Activated CD4-positive, alpha-beta T cell treated with anti-CD3 and anti-CD28 coated beads, Interleukin-2, amount 10 ng/mL, durations not matched to agents 7 days and 5 days (primary cell): ENCODE measurements at places on chromosomes 12 and 14. TPM values are rescaled to one million over a fixed set of nuclear protein-coding genes. Genes with fewer than 3 reads are reported as not detected.

Gene CLEC12A
- total RNA-seq = 0.83 TPM

Gene PCK2
- total RNA-seq = 57.4 TPM

DNA sequence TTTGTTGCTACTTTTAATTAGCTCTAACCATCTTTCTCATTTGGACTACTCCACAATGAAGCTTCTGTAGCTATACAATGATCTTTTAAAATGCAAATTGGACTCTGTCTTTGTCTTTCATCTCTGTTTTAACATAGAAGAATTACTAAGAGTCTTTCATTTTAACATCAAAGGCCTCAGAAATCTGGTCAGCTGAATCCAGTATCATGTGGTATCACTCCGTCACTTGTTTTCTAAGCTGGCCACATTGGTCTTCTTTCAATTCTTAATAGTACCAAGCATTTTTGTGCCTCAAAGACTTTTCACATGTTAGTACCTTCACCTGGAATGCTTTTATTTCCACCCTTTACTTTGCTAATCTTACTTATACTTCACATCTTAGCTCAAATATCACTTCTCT lies 95.5 kb upstream of the SLC16A7 start:
- H3K4me1 ChIP-seq = peaks cover 13% of the 10 kb centered on the region
- no peak overlapping the region for H3K4me3 ChIP-seq
- no peaks in the 10 kb centered on the region for H3K36me3 ChIP-seq
- H3K27ac ChIP-seq = no peak overlapping the region

- H3K27me3 ChIP-seq = no peaks in the 10 kb centered on the region
- peak; percentile 73 for DNase-seq
- peaks cover 68% of the 10 kb centered on the region for H3K36me3 ChIP-seq
- no peak overlapping the region for H3K27ac ChIP-seq
- no peak overlapping the region for H3K4me3 ChIP-seq
Observed at GRCh38 chr12:6563448-6564050, 4.5 kb downstream of the NOP2 start.

DNA sequence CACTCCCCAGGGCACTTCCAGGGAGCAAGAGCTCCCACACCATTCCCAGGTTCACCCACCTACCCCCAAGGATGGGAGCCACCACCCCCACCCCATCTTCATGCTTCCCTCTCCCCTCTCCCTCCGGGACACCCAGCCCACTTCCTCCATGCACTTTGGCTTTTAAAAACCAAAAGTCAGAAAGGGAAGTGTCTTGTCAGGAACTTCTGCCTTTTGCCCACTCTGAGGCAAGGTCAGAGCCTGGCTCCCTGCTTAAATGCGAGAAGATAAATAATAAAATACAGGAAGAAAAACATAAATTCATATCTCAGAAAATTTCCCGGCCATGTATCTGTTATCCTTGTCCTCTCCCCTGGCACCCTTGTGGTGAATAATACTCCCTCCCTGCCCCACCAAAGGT lies 81.6 kb downstream of the PTGER2 start:
- H3K27ac ChIP-seq = no peak overlapping the region
- no peak overlapping the region for H3K4me3 ChIP-seq
- DNase-seq = no peak
- H3K4me1 ChIP-seq = peaks cover 35% of the 10 kb centered on the region

Gene ENDOU
- not detected for total RNA-seq

DNA sequence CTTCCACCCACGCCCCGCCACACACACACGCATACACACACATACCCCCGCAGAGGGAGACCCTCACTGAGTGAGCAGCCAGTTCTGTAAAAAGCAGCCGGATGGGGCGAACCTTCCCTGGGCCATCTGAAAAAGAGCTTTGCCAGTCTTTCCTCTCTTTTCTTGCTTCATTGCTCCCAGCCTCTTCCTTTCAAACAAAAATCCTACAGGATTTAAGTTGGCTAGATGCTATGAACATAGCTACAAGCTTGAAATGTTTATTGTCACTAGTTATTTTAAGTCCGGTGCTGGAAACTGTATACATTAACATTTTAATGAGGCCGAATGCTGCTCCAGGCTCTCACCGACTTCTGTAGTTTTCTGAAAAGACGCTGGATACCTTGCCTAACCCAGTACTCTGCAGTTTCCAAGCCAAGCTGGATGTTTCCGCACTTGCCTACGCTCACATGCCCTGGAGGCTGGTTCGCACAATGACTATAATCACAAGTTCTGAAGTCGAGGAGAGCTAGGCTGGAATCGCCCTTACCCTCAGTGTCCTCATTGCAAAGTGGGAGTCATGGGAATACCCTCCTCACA lies 39.2 kb downstream of the LTBP2 start:
- H3K36me3 ChIP-seq = no peaks in the 10 kb centered on the region
- no peak for DNase-seq
- peaks cover 32% of the 10 kb centered on the region for H3K4me1 ChIP-seq
- H3K27ac ChIP-seq = no peak overlapping the region

Gene KRT78
- total RNA-seq = not detected

Gene BCL2L14
- total RNA-seq = 6.5 TPM

DNA sequence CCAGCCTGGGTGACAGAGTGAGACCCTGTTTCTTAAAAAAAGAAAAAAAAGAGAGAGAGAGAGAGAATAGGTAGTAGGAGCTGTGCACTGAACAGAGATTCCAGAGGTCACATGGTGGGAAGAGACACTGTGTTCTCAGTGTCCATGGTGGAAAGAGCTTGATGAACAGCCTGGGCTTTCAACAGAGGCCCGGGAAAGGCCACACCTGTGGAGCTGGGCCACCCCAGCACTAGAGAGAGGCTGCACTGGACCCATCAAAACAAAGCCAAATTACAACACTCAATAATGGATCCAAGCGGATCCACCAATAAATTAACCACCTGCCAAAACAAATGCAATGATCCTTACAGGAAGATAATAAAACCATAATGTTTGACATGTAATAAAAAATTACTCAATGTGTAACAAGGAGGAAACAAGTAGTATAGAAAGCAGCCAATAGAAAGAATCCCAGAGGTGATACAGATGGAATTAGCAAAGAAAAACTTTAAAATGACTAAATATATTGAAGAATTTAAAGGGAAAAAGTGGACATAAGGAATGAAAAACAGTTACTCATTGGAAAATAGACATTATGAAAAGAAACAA lies 44.8 kb upstream of the BCL2L14 start:
- H3K4me1 ChIP-seq = peaks cover 39% of the 10 kb centered on the region
- H3K27ac ChIP-seq = peak overlapping the region; percentile 89
- H3K4me3 ChIP-seq = no peak overlapping the region
- no peak for DNase-seq

GRCh38 chr14:88130057-88130432 lies 125.1 kb downstream of the GPR65 start:
- H3K4me1 ChIP-seq = peaks cover 13% of the 10 kb centered on the region
- H3K4me3 ChIP-seq = no peak overlapping the region
- DNase-seq = no peak
- no peaks in the 10 kb centered on the region for H3K36me3 ChIP-seq

DNA sequence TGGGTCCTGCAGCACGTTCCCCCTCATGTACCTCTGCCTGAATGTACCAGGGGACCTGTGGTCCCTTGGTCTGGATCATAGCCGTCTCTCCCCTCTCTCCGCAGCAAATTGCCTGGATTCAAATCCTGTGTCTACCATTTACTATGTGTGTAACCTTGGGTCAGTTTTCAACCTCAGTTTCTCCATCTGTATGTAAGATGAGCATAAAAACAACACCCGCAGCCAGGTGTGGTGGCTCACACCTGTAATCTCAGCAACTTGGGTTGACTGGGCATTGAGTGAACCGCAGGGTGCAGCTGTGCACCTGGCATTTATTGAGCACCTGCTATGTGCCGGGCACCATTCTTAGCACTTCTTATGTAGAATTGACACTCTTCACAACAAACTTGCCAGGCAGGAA lies 14.1 kb downstream of the CYP46A1 start:
- no peaks in the 10 kb centered on the region for H3K36me3 ChIP-seq
- no peak overlapping the region for H3K4me3 ChIP-seq
- no peak overlapping the region for H3K27ac ChIP-seq
- DNase-seq = no peak

GRCh38 chr14:64098120-64098519 lies 196.1 kb downstream of the ESR2 start:
- no peak overlapping the region for H3K27ac ChIP-seq
- DNase-seq = no peak
- H3K27me3 ChIP-seq = no peaks in the 10 kb centered on the region
- H3K36me3 ChIP-seq = peaks cover 62% of the 10 kb centered on the region
- no peak overlapping the region for H3K4me3 ChIP-seq

- peak overlapping the region; percentile 20 for H3K27ac ChIP-seq
- peaks cover 51% of the 10 kb centered on the region for H3K4me1 ChIP-seq
- H3K27me3 ChIP-seq = no peaks in the 10 kb centered on the region
- DNase-seq = no peak
Observed at GRCh38 chr12:104565606-104566243, 109.0 kb downstream of the CHST11 start.

DNA sequence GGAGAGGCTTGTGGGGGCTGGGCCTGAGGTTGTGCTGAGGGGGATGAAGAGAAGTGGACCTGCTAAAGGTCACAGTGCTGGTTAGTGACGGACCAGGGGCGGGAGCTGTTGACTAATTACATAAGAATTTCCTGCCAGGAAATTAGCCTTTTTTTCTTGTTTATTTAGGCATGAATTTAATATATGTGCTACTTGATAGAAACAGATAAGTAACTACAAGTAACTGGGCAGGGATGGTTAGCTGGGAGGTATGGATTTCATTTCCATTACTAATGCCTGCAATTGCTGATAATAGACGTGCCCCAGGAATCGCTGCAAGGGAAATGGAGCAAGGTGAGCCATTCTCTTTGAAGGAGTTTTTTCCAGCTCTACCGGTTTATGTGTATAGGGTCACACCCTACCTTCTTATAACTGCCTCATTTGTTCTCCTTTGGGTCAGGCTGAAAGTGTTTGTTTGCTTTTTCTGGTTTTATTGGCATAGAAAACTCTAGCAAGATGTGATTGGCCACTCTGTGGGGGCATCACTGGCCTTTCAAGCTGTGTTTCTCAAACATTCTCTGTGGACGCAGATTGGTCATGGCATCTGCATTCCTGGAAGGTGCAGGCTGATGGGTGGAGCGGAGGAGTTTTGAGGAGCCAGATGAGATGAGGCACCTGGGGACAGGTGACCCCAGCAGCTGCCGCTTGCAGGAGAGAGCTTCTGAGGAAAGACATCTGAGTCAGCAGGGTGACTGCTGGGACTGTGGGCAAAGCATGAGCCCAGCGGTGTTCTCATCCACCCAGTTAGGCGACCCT lies 19.0 kb upstream of the GPRC5A start:
- peaks cover 5% of the 10 kb centered on the region for H3K4me1 ChIP-seq
- H3K36me3 ChIP-seq = peaks cover 3% of the 10 kb centered on the region
- DNase-seq = no peak
- no peak overlapping the region for H3K4me3 ChIP-seq
- H3K27me3 ChIP-seq = no peaks in the 10 kb centered on the region

DNA sequence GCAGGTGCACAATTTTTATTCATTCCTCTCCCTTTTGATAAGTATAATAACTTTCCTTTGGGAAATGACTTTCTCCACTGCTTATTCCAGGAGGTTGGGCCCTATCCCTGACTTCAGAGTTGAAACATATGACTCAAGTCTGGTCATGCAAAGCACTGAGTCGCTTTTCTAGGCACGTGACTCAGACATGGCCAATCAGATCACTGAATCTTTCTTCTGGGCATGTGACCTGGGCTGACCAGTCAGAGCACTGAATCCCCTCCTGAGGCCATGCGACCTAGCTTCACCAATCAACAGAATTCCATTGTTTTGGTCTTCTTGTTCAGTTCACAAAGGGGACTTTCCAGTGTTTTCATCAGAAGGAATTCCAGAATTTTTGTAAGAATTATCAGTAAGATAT lies 377.1 kb upstream of the KITLG start:
- DNase-seq = no peak
- H3K27ac ChIP-seq = no peak overlapping the region
- no peaks in the 10 kb centered on the region for H3K36me3 ChIP-seq
- no peak overlapping the region for H3K4me3 ChIP-seq
- peaks cover 8% of the 10 kb centered on the region for H3K27me3 ChIP-seq
- H3K4me1 ChIP-seq = no peaks in the 10 kb centered on the region

- DNase-seq = no peak
- no peak overlapping the region for H3K27ac ChIP-seq
- peaks cover 18% of the 10 kb centered on the region for H3K4me1 ChIP-seq
- H3K4me3 ChIP-seq = no peak overlapping the region
Observed at GRCh38 chr12:123531091-123531490, 2.4 kb downstream of the RILPL1 start.

DNA sequence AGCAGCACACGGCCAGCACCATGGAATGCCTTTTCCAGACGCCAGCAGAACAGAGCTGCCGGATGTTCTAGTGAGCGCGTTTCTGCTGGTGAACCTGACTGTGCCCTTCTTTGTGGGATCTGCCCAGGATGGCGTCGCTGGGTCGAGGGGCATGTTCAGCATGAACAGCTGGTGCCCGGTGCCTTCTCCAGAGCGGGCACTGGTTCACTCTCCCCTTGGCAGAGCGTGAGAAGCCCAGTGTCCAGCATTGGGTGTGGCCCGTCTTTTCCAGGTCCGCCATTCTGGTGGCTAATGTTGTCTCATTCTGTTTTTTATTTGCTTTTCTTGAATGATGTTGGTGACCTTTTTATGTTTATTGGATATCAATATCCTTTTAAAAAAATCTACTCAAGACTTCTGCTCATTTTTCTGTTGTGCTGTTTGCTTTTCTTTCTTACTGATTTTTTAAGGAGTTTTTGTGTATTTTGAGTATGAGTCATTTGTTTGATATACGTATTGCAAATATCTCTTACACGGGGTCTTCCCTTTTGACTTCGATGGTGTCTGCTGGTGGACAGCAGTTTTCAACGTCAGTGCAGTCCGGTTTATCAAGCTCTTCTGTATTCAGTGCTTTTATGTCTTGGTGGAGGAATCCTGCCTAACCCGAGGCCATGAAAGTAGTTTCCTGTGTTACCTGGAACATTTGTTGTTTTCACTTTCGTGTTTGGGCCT lies 74.3 kb downstream of the ADGRD1 start:
- H3K4me3 ChIP-seq = no peak overlapping the region
- H3K27me3 ChIP-seq = no peaks in the 10 kb centered on the region
- no peak for DNase-seq
- no peaks in the 10 kb centered on the region for H3K36me3 ChIP-seq
- H3K4me1 ChIP-seq = no peaks in the 10 kb centered on the region
- H3K27ac ChIP-seq = no peak overlapping the region

DNA sequence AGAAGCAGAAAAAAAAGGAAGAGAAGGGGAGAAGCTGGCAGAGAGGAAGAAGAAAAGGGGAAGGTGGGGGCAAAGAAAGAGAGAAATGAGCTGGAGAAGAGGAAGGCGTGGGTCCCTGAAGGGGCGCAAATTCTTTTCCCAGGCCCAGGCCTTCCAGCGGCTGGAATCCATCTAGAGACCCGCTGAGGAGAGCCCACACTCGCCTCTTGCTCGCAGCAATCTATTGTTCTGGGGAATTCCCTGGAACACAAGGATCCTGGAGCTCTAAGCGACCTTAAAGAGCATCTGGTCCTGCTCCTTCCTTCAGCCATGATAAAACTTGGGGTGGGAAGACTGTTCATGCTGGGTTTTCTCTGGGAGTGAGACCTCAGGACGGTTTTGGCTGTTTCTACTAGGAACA lies 41.2 kb upstream of the FKBP4 start:
- no peaks in the 10 kb centered on the region for H3K4me1 ChIP-seq
- peaks cover 26% of the 10 kb centered on the region for H3K27me3 ChIP-seq
- no peaks in the 10 kb centered on the region for H3K36me3 ChIP-seq

Gene CBX5
- total RNA-seq = 145 TPM
